ENCODE measurements at places on chromosomes 6 and 20. TPM values are rescaled to one million over a fixed set of nuclear protein-coding genes. Genes with fewer than 3 reads are reported as not detected.

Gene RHAG
- total RNA-seq: not detected

Gene RAMACL
- total RNA-seq: 2.4 TPM

DNA sequence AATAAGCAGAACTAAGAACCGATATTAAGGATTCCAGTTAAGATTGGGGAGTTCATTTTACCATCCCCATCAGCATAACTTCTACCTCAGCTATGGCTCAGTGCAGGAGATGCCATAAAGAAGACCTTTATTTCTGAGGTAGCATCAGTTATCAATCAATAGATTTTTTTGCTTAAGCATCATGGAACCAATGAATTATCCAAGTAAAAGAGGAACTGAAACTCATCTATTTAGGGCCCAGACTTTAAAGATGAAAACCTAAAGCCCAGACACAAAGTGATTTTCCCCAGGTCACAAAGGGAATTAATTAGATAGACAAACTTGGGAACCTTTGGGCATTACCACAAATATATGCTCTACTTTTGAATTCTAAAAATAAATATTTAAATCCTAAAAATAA lies 59.2 kb upstream of the TINAG start:
- DNase-seq: no peak

GRCh38 chr6:134026597-134026996 lies 25.8 kb downstream of the SLC2A12 start:
- DNase-seq: no peak

DNA sequence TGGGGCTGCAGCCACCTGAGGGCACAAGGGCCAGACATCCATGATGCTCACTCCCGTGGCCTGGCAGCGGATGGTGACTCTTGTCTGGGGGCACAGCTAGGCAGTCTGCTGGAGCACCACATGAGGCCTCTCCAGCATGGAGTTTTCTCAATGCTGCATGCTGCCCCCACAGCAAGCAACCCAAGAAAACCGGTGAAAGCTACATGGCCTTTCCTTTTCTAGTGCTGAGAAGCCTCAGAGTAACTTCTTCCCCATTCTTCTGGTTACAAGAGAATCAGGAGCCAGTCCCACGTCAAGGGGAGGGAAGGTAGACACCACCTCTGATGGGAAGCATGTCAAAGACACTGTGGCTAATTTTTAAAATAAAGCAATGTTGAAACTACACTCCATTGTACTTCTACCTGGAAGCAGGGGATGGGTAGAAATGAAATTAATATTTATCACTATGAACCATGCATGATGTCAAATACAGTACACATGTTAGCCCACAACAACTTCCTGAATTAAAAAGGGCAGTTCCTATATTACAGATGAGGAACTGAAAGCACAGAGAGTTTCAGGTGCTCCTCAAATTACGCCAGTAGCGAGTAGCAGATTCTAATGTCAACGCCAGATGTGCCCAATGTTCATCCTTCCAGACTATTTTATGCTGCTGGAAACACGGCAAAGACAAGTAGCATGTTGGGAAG lies 101.5 kb downstream of the LAMP5 start:
- DNase-seq: no peak

- no peak for DNase-seq
These were observed 1.0 kb upstream of the MTG2 start for GRCh38 chr20:62181808-62182207.

- DNase-seq: no peak
These were observed 385.3 kb downstream of the EPM2A start for GRCh38 chr6:145349950-145350510.

Measured in fibroblast of the aortic adventitia (primary cell).